ENCODE measurements at places on chromosomes 6 and 20.

DNA sequence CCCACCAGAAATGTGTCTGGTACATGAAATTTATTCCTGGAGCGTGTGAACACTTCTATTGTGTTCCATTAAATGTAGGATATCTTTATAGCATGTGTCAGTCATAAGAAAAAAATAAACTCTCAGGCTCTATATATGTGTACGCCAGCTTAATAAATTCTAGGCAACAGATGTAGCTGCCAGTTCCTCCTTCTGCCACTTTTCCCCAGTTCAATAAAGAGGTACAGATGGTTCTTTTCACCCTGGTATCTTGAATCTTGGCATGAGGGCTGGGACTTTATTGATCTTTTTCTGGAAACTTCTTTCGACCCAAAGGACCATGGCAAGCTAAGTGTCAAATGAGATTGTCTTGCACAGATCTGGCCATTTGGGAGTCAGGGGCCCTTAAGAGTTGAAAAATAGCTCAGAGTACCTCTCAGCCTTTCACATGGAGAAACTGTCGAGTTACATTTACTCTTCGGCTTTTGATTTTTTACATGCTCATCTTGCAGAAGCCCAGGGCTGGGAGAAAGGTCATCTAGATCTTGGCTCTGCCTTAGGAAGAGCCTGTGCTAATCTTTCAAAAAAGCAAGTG lies 240.9 kb downstream of the DOK5 start:
- no peak for DNase-seq

- no peak for DNase-seq
Measured at GRCh38 chr6:38861926-38862401, 146.9 kb downstream of the DNAH8 start.

GRCh38 chr6:82251942-82252341 lies 4.4 kb upstream of the IBTK start:
- no peak for DNase-seq

GRCh38 chr20:1817577-1818211 lies 77.5 kb upstream of the SIRPA start:
- no peak for DNase-seq

GRCh38 chr6:156021746-156022396 lies 566.2 kb upstream of the NOX3 start:
- no peak for DNase-seq

DNA sequence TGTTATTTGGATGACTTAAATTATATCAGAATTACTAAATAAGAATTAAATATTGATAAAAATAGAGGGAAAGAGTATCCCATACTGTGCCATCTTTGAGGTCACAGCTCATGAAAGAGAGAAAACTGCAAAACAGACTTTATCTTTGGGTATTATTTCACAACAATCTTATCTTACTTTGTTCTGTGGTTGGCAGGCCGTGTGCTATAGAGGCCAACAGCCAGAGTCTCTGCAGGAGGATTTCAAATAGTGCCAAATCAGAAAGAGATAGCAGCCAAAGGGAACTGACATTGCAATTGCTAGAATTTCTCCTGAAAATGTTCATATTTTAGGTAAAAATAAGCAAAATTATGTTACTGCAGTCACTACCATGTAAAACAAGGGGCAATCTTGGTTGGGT lies 354.2 kb downstream of the GRIK2 start:
- DNase-seq, result no peak

DNA sequence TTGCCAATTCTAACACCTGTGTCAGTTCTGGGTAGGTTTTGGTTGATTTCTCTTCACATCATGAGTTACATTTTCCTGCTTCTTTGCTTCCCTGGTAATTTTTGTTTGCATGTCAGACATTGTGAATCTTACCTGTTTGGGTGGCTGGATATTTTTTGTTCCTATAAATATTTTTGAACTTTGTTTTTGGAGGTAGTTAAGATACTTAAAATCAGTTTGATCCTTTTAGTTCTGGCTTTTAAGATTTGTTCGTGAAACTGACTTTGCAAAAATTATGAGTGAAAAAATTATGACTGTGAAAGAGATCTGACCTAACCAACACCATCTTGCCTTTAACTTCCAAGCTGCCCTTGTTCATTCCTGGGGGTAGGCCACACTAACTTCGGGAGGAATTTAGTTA lies 69.5 kb downstream of the BCAS1 start:
- DNase-seq, result no peak

- DNase-seq, result peak; percentile 33
Measured at GRCh38 chr6:90083891-90084290, 189.6 kb downstream of the GJA10 start.

- no peak for DNase-seq
Measured at GRCh38 chr6:129605967-129606366, 104.0 kb downstream of the ARHGAP18 start.

DNA sequence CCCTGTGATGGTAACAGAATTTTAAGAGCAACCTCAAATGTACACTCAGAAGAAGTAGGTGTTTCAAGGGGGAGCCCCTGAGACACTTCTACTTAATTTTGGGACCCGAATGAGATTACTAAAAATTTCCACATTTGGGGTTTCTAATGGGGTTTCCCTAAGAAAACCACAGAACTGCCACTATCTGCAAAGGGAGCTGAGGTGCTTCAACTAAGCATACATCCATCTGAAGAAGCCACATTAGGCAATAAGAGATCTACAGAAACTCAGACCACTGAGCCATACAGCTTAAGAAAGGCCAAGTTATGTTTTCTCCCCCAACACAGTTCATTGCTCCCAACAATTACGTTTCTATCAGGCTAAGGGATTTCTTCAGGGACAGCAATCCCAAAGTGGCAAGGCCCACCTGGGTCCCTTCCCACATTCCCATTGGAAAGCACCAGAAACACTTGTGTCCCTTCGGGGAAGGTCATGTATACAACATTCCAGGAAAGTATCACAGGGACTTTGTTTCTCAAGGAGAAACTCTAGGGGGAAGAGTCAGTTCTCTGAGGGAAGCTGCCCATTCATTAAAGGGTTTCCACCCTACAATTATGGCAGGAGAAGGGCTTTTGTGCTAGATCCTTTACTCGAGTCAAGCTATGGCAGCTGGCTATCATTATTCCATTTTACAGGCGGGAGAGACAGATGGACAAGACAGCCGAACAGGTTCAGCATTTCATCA lies 5.0 kb downstream of the BCL2L1 start:
- DNase-seq, result no peak

DNA sequence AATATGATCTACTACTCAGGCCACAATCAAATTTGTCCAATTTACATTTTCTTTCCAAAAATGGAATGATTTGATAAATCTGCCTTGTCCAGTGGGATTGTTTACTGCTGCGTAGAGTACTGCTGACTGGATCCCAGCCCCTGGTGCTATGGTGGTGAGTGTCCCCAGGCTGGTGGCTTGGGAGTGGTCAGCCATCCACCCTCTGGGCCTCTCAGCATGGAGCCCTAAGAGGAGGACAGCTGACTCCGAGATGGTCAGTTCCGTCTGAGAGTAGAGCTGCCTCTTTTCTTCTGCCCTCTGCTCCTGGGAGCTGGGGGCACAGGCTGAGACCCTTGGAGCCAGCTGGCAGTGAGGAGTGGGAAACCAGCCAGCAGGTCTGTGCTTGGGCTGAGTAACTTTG lies 22.7 kb downstream of the PRDM13 start:
- DNase-seq, result no peak

DNA sequence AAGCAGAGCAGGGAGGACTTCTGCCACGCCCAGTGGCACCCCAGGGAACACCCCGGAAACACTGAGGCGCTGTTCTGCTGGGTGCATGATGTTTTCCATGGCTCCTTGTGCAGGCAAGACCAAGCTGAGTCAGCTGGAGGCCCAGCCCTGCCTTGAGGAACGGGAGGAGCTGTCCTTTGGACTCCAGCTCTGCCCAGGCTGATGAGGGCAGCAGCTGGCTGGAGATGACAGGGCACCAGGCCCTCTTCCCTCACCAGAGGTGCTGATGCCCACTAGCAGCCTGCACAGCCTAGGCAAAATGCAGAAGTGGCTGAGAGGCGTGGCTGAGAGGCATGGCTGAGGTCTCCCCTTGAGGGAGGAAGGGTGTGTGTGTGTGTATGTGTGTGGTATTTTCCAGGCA lies 2.4 kb downstream of the C6orf132 start:
- DNase-seq, result no peak

DNA sequence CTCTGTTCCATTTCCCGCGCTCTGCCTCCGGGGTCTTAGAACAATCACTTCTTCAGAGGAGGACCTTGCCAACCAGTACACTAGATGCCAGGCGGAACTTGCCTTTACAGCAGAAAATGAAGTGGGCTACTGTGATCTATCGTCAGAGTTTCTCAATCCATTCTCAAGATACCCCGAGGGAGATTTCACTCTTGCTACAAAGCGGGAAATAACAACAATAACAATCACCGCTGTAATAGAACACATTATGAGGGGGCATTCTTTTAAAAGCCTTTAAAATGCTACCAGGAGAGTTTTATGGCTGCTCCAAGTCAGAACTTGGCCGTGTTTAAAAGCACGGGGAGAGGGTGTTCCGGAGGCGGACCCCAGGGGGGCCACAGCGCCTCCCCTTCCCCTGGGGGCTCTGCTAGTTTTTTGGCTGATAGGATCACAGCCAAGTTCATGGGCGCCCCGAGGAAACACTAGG lies 617.0 kb upstream of the AGPAT4 start:
- DNase-seq, result no peak

- DNase-seq, result no peak
Measured at GRCh38 chr6:52102405-52102804, 15.0 kb upstream of the PKHD1 start.

GRCh38 chr20:54172532-54172855 lies 1.3 kb downstream of the CYP24A1 start:
- DNase-seq, result no peak

- DNase-seq, result no peak
Measured at GRCh38 chr6:2231438-2231837, 14.0 kb downstream of the GMDS start.

DNA sequence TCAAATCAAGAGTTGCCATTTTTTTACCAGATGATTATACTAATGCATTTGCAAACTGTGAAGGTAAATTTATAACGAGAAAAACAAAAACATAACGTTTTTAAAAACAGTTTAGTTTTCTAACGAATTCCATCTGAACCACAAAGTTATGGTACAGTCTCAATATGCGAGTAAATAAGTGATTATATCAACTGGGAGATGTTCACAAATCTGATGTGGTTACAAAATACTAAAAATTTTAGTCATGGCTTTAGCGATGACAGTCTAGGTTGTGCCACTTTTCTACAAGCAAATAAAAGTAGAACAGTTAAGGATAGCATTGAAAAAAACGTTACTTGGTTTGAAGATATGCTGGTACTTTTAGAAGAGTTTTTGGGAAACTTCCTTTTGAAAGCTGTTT lies 186.8 kb downstream of the FUT9 start:
- DNase-seq, result no peak

DNA sequence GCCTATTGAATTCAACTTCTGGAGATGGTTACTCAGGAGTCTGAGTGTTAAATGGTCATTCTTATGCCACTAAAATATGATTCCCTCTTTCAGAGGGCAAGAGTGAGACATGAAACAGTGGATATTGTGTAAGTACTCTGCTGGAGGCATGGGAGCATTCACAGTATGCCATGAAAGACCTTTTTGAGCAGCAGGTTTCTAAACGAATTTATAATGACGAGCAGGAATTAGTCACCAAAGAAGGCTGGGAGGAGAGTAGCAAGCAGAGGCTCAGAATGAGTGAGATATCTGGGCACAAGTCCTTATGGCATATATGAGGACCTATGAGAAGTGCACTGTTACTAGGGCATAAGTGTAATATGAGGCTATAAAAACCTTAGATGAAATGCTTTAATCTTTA lies 10.9 kb upstream of the MYB start:
- no peak for DNase-seq

GRCh38 chr6:144304223-144304848 lies 19.2 kb downstream of the UTRN start:
- no peak for DNase-seq

- no peak for DNase-seq
Measured at GRCh38 chr6:146775220-146775619, 176.4 kb downstream of the ADGB start.

DNA sequence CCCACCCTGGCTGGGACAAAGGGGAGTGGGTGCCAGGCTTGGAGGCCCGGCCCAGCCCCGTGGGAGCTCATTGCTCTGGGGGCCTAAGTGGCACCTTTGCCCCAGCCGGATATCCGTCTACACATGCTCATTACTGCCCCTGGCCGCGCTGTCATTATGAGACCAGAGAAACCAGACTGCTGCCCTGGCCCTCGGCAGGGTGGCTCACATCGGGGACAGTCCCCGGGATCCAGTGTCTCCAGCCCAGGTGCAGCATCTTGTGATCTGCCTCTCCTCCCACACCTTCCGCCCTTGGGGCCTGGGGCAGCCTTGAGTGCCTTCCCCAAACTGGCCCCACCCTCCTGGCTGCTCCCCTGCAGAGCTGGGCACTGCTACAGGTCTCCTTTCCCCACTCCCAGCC lies 4.9 kb downstream of the SRMS start:
- DNase-seq, result no peak

DNA sequence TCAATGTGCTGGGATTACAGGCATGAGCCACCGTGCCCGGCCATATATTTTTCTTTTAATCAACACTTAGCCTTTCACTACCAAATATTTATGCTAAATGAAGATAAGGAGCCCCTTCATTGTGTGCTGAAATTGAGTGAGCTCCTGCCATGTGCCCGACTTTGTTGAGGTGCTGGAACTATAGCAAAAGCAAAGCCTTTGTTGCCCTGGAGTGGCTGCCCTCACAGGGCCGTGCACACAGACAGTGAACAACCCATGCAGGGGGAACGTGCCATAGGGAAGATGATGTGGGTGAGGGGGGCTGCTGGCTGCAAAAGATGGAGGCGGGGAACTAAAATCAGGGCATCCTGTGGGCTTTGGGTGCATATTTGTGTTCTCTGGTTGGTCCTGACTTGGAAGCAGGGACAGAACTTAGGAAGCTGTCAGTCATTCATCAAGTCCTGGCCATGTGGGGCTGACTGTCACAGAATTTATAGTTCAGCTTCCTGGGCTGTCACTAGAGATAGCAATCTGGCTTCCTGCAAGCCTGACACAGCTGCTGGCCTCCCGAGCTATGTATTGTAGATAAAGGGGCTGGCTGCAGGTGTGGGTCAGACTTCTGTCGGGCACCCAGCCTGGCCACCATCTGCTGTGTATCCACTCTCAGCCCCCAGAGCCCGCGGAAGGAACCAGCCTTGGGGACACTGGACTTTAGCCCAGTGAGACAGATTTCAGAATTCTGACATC lies 56.8 kb upstream of the MPC1 start:
- no peak for DNase-seq

- DNase-seq, result no peak
Measured at GRCh38 chr6:79702691-79703090, 71.6 kb downstream of the SH3BGRL2 start.
